ENCODE measurements at places on chromosomes 2 and 18. TPM values are rescaled to one million over a fixed set of nuclear protein-coding genes. Genes with fewer than 3 reads are reported as not detected.

RETSAT gene
- 7.5 TPM for polyA plus RNA-seq

MDH1 gene
- polyA plus RNA-seq = 322 TPM

SPDYA gene
- polyA plus RNA-seq = 0.41 TPM

CFAP210 gene
- polyA plus RNA-seq = not detected

DNA sequence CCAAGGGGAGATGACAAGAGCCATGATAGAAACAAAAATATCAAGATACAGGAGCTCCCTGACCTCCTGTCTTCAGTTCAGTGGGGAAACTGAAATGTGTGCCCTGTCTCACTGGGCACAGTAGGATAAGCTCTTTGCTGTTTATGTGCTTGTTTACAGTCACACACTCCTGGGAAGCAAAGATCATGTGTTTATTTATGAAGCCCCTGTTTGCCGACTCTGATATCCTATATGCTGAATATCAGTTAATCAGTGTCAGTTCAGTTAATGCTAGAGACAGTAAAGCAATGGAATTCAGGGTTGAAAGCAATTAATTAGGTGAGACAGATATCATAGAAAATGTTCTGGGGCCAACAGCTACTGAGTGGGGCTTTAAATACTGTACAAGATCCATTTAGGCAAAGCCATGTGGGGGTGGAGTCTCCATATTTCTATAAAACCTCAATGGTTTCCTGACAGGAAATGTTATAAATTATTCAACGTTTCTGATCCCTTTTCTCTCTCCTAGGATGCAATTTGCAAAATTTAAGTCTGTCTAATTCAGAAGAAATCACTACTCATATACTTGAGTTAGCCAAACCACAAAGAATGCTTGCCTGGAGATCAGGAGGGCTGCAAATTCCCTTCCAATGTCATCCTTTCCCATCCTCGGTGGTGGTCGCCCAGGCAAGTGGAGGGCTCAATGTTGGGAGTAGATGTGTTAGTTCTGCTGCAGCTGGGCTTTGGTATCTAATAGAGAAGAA, 551.3 kb downstream of the CMPK2 start:
- no peak for DNase-seq

DNA sequence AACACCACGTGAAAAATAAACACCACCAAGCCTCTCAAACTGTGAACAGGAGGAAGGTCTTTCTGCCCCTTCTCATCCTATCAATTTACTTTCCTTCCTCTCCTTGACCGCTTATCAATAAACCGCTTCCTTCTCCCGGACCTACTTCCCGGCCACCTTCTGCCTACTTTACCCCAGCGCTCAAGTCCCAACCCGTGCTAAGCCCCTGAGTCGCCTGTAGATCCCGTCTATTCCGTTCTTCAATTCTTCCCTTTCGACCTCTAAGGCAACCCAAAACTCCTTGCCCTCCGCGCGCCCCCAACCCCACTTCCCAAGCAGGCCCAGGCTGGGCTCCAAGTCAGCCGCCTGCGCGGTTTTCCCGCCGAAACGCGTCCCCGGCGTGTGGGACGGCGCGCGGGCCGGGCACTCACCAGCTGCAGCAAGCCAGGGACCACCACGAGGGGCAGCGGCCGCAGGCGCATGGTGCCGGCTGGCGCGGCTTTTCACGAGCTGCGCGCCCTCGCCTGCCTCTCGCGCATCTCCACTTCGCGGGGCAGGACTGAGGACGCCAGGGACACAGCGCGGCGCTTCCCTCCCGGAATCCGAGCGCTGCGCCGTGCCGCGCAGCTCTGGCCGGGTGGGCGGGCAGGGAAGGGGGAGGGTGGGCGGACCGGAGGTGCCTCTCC, at the start of gene NXPH2:
Gene NXPH2 (minus strand): TSS at position 610 of the 665 bp plus-strand sequence. CDS start 149 bp downstream, at position 461.
- DNase-seq = no peak

GRCh38 chr2:95292623-95293260, 4.4 kb upstream of the KCNIP3 start:
- no peak for DNase-seq

RGPD4 gene
- not detected for polyA plus RNA-seq

IL1F10 gene
- not detected for polyA plus RNA-seq

EVA1A gene
- not detected for polyA plus RNA-seq

SIX3 gene
- polyA plus RNA-seq = not detected

DNA sequence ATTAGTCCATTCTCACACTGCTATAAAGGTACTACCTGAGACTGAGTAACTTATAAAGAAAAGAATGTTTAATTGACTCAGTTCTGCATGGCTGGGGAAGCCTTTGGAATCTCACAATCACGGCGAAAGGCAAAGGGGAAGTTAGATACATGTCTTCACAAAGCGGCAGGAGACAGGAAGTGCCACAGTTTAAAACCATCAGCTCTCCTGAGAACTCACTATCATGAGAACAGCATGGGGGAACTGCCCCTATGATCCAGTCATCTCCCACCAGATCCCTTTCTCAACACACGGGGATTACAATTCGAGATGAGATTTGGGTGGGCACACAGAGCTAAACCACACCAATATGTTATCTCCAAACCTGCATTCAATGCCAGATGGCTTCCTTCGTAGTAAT, 716.1 kb downstream of the DCC start:
- DNase-seq = no peak

- DNase-seq = no peak
These were observed 10.8 kb downstream of the RFX8 start for GRCh38 chr2:101463911-101464641.

DNA sequence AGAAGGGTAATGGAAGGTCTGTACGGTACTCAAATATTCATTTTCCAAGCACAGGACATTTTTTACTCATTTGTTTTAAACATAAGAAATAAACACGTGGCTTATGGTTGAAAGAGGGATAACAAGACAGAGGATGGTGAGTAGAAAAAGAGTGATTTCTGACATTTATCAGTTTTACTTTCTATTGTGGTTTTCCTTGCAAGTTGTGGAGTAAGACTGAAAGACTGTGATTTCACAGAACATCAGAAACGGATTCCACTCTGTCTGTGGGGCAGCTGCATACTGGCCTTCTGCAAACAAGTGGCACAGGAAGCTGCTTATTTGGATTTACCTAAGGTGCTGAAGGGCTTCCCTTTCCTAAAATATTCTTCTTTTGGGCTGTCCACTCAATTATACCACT, 122.2 kb upstream of the ITGB6 start:
- DNase-seq = no peak

GRCh38 chr2:222671259-222672067, at the start of gene MOGAT1:
MOGAT1 (plus strand) TSS chr2:222671658; CDS start chr2:222671786, 128 bp downstream.
- DNase-seq = no peak

TSPYL6 gene
- not detected for polyA plus RNA-seq

LGALSL gene
- polyA plus RNA-seq = 0.44 TPM

DNA sequence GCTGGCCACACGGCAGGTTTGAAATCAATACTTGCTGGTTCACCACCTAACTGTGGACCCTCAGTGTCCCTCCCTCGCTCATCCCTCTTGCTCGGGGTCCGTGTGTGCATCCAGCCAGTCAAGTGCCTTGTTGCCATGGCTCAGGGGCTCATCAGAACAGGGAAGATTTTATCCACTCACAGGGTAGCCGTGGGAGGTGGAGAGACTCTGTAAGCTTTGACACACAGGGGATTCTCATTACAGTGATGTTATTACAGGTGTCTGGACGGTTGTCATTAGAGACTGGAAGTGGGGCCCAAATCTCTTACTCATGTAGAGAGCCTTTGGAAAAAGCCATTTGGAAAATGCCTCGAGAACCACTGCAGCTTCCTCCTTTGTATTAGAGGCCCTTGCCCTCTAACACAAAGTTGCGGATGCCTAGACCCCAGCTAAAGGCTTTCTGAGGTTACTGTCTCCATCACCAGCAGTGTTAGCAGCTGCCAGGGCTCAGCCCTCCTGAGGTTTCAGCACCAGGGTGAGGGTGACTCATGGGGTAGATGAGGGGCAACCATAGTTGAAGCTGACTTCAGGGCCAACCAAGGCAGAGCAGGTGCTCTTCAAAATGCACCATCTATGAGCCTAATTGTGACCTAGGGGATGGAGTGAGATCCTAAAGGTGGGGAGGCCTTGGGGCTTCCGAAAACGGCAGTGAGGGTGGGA, 195.6 kb downstream of the CLIP4 start:
- DNase-seq = no peak

- no peak for DNase-seq
These were observed 1.2 kb upstream of the HES6 start for GRCh38 chr2:238240757-238241711.

DNA sequence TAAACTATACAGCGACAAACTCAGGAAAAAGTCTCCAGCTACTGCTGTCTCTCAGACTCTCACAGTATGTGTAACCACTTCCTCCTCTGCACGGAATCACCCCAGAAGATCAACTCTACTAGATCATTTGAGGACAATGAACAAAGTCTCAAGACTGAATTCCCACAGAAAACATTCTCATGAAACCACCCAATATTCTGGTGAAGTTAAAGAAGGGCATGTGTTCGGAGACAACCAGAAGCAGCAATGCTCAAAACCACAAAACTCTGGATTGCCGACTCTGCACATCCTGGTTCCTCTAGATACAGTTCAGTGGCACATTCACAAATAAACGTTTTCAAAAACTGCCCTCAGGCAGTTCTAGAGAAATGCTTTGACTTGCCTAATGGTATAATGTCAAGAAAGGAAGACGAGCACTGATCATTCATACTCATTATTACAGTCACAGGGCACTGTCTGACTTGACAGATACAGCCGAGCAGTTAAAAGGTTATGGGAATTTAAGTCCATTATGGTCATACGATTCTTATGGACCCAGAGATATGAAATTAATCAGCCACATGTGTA, 91.9 kb upstream of the STK17B start:
- DNase-seq = peak; percentile 59

- DNase-seq = no peak
These were observed 494.8 kb downstream of the RIT2 start for GRCh38 chr18:42620657-42621056.

DNA sequence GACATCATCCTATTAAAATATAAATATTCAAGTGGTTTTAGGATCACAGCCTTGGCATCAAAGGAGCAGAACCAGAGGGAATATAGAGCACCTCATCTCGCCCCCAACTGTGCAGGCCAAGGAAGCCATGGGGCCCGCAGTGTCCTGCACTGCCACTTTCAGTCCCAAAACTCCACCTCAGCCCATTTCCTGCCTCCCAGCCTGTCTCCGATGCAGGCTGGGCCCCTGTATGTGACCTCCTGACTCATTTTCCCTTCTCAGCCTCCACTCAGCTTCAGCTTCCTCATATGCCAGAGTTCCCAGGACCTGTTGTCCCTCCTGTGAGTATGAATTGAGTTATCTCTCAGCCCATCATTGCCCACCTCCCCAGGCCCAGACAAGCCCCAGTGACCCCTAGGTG, 72.9 kb upstream of the GLI2 start:
- no peak for DNase-seq

TTR gene
- polyA plus RNA-seq = not detected

SERPINE2 gene
- polyA plus RNA-seq = 5.0 TPM

ACMSD gene
- polyA plus RNA-seq = not detected

- DNase-seq = no peak
These were observed 126.2 kb downstream of the PDE1A start for GRCh38 chr2:182300608-182301007.

DNA sequence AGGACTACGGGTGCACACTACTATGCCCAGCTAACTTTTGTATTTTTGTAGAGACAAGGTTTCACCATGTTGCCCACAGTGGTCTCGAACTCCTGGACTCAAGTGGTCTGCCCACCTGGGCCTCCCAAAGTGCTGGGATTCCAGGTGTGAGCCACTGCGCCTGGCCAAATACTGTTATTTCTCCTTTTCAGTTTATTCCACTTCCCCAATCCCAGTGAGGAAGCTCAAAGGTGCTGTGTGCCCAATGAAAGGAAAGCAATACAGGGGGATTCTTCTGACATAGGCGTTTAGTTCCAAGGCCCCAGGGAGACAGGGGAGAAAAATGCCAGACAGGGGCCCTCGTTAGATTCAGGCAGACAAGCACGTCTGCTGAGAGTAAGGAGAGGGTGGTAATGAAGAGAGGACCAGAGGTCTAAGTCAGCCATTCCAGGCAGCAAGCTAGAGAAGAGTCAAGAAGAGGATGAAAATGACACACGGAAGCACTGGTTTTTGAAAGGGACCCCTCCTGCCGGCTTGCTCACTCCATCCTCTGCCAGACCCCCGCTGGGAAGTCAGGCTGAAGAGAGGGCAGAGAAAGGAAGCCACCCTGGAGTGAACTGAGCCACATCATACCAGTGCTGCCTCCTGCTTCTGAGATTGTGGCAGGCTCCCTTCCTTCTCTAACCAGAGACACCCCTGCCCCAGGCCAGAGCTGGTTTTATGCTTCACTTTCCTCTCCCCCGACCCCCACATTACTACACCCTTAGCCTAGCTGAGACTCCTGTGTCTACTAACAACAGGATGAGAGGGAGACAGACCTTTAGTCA, 6.7 kb downstream of the INO80C start:
- no peak for DNase-seq

C2orf80 gene
- polyA plus RNA-seq = not detected

- DNase-seq = no peak
These were observed 213.0 kb downstream of the INSIG2 start for GRCh38 chr2:118301248-118301647.

DNA sequence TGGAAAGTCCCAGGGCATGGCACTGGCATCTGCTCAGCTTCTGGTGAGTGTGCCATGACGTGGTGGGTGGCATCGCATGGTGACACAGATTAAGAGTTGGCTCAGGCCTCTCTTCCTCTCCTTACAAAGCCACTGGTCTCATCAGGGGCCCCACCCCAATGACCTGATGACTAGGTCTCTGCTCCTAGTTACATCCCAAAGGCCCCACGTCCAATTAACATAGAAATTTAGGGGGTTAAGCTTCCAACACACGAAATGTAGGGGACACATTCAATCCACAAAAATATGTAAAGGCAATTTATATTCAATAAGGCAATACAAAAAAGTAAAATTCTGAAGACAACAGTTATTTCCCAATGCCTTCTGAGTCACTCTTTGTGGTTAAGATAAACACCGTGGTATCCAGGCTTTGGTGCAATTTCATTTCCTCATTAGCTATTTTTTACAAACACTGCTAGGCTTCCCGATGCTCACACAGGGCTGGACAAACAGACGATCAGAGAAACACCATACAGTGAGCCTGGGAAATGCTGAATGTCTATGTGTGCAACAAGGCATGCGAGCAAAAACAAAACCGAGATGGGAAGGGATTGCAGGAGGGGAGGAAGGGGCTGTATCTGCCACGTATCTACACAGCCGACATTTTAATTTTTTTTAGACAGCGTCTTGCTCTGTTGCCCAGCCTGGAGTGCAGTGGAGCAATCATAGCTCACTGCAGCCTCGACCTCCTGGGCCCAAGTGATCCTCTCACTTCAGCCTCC, 67.2 kb downstream of the MBP start:
- DNase-seq = peak; percentile 65

POTEC gene
- polyA plus RNA-seq = not detected

DNA sequence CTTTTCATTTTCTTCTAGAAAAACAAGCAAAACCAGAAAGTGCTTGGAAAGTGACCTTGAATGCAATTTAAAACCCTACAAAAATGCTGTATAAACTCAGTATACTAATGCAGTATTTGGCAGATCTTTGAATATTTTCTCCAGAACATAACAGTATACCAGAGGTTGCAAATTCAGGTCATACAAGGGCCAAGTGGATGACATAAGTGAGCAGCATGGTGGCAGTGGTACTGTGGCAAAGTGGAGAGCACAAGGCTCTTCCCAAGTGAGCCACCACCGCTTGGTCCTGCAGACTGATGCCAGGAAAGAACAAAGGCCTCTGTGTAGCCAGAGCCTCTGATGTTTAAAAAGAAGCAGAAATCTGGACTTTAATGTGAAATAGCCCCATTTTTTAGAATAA, 33.1 kb downstream of the METTL4 start:
- DNase-seq = no peak
